ENCODE measurements at places on chromosomes 13 and 19.

- DNase-seq, result peak; percentile 31
Observed at GRCh38 chr13:52925775-52926285, 77.4 kb upstream of the PCDH8 start.

- DNase-seq, result no peak
Observed at GRCh38 chr19:1451916-1452801, 2.2 kb downstream of the APC2 start.

DNA sequence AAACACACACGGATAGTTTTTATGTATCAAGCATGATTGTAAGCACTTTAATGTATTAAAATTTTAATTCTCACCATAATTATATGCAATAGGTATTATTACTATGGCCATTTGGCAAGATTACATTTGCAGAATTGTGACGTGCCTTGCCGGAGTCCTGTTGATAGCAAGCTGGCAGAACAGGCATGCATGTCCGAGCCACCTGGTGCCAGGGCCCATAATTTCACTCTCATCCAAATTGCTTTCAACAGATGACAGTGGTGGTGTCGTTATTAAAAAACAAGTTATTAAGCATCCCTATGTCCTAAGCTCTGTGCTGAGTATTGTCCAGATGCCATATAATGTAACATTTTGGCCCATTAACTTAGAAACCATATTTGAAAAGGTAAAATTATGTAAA is 374.3 kb downstream of the FOXO1 start:
- no peak for DNase-seq

- DNase-seq, result no peak
Observed at GRCh38 chr19:33383720-33384292, 10.3 kb downstream of the CEBPG start.

Data from NCI-H510A treated with DMSO at 0.1 percent for 48 hours (cell line).